HEK293T (cell line): ENCODE measurements at places on chromosomes 16 and 17.
A peak's percentile ranks its signal among the peaks of the same experiment; 100 is the strongest.

DNA sequence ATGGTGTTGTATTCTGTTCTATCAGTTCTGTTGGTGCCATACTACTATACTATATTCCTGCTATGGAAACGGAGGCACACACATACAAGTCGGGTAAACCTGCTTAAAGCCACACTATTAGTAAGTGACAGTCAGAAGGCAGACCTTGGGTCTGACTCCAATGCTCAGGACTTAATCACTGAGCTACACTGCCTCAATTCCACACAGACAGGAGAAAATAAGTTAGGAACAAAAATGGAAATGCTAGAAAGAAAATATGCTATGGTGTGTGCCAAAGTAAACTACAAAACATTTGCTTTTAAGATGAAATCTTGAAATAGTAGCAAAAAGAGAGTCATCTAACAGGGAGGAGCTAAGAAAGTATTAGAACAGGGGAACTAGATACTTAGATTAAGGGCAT lies 48.1 kb downstream of the MYO1D start:
- DNase-seq = no peak

DNA sequence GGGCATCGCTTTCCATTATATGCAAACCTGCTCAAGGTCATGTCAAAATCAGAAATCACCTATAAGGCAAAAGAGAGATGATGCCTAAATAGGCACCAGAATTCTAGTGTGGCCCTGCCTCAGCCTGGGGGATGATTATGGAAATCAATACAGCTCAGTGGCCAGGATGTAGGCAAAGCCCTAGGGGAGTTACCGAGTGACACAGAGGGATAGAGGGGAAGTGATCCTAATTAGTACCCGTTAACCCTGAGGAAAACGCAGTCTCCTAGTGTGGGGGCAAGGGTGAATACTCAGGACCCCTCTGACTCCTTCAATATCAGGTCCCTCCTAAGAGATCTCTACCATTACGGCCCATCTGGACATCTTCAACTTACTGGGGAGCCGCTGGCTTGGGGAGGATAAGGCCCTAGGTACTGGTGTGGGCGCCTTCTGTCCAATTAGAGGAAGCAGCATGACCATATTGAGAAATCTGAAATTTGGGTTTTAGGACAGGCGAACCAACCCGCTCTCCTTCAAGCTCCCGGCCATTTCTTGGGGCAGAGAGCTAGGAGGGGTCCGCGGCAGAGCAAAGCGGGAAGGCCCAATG lies 725 bp downstream of the NT5C3B start:
- DNase-seq = no peak

- DNase-seq = no peak
Observed at GRCh38 chr17:76830987-76831715, 37.1 kb upstream of the MGAT5B start.

DNA sequence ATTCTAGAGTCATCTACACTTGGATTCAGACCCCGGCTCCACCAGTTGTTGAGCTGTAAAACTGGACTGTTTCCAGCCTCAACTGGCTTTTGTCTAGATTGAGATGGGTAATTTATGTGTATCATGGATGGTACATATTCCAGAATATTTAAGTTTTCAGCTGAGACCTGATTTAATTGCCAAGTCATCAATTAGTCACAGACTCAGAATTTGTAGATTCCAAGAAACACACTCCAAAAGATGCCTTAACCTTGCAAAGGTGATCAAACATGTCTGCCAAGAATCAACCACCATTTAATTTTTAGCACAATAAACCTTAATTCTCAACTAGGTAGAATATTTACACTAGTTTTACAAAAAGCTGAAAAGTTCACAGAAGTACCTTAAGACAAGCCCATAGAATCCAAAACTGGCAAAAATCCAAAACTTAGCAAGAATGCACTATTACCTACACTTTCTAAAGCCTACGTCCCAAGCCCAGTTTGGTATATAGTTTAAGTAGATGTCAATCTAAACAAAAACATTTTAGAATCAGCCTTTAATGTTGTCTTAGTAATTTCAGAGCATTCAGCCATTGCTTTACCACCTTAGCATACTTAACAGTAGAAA lies 17.7 kb downstream of the SIAH1 start:
- no peak for DNase-seq

DNA sequence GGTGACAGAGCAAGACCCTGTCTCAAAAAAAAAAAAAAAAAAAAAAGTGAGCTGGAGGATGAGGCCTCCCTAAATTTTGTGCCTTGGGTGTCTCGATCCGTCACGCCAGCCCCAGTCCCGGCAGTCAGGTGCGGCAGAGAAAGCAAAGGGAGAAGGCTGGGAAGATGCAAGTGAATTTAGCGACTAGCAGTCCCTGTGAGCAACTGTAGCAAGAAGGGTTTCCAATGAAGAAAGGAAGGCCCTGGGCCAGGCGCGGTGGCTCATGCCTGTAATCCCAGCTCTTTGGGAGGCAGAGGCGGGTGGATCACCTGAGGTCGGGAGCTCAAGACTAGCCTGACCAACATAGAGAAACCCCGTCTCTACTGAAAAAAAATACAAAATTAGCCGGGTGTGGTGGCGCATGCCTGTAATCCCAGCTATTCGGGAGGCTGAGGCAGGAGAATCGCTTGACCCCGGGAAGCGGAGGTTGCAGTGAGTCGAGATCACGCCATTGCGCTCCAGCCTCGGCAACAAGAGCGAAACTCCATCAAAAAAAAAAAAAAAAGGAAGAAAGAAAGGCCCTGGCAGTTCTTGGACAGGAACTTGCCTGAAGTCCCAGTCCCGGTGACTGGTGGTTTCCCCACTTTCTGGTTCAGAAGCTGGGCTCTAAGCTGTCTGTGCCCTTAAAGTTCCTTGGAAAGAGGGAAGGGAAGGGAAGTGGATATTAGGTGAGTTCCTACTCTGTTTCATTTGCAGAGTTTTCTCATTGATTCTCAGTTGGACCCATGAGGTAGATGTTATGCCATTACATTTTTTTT lies 1.8 kb upstream of the QPRT start:
- DNase-seq = no peak

DNA sequence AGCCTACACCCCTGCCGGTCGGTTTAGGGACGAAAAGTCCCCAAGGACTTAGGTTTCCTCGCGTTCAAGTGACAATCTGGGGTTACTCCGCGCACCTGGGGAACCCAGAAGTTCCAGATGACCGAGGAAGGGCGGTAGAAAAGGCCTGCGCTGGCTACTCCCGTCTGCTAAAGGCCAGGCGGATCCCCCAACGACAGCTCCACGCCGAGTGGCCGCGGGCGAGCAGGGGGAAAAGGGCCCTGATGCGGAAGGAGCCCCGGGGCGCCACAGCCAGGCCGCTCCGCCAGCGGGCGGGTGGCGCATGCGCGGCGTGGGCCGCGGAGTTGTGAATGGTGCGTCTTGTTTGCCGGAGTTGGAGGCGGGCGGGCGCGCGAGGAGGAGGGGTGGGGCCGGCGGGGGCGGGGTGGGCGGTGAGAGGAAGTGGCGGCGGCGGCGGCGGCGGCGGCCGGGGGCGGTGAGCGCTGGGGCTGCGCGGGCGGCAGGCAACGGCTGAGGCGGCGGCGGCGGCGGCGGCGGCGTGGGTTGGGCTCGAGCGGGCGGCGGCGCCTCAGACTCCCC lies at the start of gene CBFB:
Gene CBFB, plus strand, starts transcription at position 454 of the 558 bp plus-strand sequence. CDS start 259 bp downstream, outside the sequence.
- DNase-seq = peak; percentile 98

DNA sequence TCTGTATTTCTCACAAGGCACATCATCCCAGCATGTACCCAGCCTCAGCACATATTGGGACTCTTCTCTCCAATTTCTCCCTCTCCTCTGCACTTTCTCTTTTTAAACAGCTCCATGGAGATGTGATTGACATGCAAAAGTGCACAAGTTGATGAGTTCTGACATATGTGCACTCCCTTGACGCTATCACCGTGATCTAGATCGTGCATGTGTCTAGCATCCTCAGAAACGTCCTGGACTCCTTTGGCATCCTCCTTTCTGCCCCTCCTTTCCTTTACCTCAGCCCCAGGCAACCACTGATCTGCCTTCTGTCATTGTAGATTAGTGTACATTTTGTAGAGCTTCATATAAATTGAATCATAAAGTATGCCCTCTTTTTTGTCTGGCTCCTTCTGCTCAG lies 108.0 kb upstream of the HSBP1 start:
- no peak for DNase-seq

DNA sequence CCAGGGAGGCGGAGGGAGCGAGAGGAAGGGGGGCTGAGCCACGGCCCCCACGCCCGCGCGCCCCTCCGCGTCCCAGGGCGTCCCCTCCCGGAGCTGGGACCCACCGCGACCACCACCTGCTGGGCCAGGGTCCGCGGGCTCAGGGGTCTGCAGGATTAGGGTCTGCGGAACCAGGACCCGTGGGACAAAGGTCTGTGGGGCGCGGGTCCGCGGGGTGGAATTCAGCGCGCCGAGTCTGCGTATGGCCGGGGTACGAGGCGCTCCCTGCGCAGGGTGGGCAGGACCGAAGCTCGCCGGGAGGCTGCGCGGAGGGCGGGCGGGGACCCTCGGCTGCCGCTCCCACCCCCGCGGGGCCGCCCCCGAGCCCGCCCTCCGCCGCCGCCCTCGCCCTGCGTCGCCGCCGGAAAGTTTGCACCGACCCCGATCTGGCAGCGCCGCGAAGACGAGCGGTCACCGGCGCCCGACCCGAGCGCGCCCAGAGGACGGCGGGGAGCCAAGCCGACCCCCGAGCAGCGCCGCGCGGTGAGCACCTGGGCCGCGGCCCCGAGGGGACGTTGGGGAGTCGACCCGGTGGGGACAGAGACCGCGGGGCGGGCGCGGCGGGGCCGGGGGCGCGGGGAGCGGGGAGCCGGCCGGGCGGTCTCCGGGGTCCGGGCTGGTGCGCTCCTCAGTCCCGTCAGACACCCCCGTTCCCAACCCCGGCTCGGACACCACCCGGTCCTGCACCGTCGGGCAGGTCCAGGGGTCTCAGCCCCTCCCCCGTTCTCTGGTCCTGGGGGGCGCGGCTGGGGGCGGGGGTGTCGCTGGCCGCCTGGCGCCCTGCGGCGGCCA lies at the start of gene GCGR:
Gene GCGR, plus strand, starts transcription at position 423 of the 831 bp plus-strand sequence. CDS start 4,869 bp downstream, outside the sequence.
- DNase-seq = no peak

DNA sequence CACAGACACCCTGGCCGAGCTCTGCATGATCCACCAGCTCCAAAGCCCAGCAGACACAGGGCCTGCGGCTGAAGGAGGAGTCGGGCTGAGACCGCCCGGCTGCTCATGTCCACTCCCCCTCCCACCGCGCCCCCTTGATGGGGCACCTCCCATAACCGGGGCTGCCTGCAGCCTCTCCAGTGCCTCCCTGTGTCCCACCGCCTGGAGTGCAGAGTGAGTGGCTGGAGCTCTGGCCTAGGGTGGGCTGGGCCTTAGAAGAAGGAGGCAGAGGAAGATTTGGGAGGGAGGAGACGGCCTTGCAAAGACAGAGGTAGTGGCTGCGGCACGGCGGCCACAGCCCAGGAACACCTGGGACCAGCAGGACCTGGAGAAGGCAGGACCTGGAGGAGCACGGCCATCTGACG lies 4.0 kb downstream of the CBFA2T3 start:
- no peak for DNase-seq

DNA sequence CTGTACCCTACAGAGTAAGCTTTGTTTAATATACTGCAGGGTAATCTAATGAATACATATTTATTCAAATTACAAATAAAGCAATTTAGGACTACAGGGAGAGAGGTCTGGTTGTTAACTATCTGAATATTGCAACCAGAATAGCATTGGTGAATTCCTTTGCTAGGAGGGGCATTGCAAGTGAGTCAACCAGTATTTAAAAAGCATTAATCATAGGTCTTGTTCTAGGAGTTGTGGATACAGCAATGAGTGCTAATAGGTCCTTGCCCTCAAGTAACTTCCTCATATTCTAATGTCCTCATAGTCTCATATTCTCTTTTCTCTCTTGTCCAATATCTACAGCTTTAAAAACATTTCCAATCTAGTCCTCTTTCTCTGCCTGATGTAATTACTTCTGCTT lies 531.4 kb downstream of the CDH11 start:
- no peak for DNase-seq

- DNase-seq = no peak
Observed at GRCh38 chr17:13563866-13564265, 37.9 kb downstream of the HS3ST3A1 start.

- no peak for DNase-seq
Observed at GRCh38 chr16:21663889-21664647, at the start of gene OTOA. Gene OTOA (plus strand): TSS chr16:21663968. CDS start chr16:21678515, 14,547 bp downstream.

DNA sequence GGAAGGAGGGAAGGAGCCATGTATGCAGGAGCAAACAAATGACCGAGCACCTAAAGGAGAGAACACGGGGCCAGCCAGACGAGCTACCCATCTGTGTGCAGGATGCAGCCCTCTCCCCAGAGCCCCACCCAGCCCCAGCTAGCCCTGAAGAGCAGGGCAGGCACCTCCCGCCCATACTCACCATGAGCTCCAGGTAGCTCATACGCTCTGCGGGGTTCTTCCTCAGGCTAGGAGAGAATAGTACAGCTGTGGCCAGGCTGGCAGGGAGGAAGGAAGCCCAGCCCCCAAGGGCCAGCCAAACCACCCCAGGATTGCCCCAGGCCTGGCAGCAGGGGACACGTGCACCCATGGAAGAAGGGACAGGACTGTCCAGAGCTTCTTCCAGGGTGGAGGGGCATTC lies 81.9 kb downstream of the KCNJ18 start:
- DNase-seq = no peak

- no peak for DNase-seq
Observed at GRCh38 chr17:66507982-66508760, 205.8 kb downstream of the PRKCA start.

DNA sequence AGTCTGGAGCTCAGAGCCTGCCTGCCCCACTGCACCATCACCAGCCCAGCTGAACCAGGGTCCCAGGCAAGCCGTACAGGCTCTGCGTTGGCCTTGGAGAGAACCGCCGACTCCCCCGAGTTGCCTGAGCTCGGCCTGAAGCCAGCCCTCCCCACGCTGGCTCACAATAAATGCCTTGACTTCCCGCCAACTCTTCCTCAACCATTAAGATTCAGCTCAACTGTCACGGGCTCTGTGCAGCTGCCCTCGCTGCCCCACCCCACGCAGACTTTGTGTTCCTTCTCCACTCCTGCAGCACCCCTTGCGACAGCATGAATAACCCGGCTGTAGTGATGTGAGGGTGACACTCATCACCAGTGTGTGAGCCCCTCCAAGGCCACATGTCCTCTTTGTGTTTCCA lies 4.8 kb upstream of the QPRT start:
- DNase-seq = no peak

DNA sequence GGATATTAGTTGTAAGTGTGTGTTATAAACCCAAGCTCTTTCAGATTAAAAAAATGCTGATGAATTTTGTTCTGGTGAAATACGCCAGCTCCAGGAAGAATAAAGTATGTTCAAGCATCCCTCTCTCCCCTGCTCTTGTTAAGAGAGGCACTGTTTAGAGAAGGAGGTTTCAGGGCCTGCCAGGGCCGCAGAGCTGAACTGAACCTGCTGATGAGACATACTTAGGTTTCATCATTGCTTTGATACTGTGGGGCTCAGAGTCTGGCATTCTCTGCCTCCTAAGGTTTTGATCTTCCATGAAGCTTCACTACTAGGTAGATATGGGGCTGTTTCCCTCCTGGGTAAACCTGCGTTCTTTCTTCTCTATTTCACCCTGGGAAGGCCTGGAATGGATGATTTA lies 175.3 kb upstream of the FAM20A start:
- DNase-seq = no peak

GRCh38 chr17:70869402-70870085 lies 700.2 kb downstream of the KCNJ2 start:
- DNase-seq = no peak
